ENCODE measurements at places on chromosomes 6 and 20.

- DNase-seq = peak; percentile 64
Observed at GRCh38 chr20:63442100-63442493, 30.4 kb downstream of the KCNQ2 start.

GRCh38 chr6:119760046-119760445 is 410.5 kb upstream of the MAN1A1 start:
- no peak for DNase-seq

- no peak for DNase-seq
Observed at GRCh38 chr6:162301128-162301527, 426.4 kb downstream of the PRKN start.

DNA sequence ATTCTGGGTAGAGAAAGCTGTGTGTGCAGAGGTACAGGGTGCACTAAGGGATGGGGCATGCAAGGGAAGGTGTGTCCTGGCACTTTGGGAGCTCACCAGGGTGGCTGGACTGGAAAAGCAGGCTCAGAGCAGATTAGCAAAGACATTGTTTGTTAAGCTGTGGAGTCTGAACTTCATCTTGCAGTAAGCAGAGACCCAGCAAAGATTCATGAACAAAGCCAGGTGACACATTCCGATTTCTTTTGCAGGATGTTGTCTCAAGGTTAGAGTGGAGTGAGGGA is 28.8 kb downstream of the DUSP22 start:
- DNase-seq = no peak

GRCh38 chr6:10745116-10745515 is 2.5 kb upstream of the TMEM14B start:
- no peak for DNase-seq

DNA sequence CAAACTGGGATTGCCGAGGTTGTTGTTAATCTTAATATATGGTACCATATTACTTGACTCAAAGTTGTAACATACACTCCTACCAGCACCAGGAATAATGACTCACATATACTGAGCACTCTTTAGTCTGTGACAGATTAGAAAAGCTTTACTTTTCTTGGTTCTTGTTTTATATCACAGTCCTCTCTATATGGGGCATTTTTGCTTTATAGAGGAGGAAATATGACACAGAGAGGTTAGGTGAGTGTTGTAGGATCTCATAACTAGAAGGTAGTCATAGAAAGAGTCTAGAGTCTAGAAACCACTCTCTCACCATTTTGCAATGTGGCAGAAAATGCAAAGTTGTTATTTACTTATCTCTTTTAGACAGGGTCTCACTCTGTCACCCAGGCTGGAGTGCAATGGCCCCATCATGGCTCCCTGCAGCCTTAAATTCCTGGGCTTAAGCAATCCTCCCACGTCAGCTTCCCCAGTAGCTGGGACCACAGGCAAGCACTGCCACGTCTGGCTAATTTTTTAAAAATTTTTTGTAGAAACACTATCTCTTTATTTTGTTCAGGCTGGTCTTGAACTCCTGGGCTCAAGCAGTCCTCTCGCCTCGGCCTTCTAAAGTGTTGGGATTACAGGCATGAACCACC is 13.4 kb downstream of the TRIM38 start:
- no peak for DNase-seq

DNA sequence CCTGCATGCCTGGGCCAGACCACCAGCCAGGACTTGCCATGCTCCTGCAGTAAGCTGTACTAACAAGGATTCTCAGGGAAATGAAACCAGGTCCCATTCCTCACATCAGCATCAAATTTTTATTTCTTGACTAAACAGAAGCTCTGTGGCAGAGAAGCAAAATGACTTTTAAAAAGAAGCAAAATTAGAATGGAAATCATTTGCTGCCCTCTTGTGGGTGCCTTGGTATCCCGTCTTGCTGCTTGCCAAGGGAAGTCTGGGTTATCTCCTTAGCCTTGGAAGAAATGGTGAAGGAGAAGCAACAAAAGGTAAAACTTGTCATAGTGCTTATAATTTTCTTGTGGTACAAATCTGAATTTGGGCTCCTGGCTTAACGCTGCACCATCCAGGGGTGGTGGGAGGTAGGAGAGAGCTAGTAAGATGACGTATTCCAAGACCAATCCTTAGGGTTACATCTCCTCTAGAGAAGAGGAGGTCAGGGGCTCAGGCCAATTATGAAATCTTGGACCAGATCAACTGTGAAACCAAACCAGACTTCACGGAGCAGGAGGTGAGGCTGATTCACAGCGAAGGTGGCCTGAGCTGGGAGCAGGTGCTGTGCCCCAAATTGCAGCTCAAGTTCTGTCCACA is 107.5 kb downstream of the FAXC start:
- DNase-seq = no peak

GRCh38 chr20:3222635-3223600 is 13.6 kb downstream of the ITPA start:
- peak; percentile 16 for DNase-seq

DNA sequence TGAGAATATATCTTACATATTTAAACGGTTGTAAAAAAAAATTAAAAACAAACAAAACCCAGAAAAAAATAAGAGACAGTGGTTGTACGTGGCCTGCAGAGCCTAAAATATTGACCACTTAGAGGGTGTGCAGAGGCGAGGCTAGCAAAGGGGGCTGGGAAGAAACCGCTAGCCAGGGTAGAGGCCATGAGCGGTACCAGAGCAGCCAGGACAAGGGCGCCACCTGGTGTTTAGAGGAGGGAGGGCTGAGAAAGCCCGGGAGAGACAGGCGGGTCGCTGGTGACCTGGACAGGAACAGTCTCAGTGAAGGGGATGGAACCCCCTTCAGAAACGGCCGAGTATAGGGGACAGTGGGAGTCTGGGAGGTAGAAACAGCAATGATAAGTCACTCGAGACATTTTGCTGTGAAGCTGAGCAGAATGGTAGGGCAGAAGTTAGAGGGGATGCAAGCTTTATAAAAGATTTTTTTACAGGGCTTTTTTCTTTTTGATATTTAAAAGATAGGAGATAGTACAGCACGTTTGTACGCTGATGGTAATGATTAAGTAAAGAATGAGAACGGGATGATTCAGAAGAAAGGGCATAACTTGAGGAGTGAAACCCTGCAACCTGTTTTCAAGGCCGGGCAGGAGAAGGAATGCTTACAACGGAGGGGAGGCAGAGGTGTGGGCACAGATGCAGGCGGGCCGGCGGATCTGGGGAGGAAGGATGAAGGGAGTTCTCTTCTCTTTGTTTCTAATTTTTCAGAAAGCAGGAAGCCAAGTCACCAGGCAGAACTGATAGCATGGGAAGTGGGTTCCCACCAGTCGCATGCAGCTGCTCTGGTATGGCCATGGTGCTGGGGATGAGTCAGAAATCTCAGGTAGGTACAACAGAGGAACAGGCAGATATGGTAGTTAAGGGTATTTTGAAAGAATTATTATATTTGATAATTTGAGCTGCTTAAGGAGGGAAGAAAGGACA is 76.2 kb downstream of the FAM229B start:
- DNase-seq = peak; percentile 75

GRCh38 chr6:151869345-151869744 is 61.9 kb downstream of the ESR1 start:
- no peak for DNase-seq

- no peak for DNase-seq
Observed at GRCh38 chr6:140317950-140318349, 943.5 kb upstream of the CITED2 start.

DNA sequence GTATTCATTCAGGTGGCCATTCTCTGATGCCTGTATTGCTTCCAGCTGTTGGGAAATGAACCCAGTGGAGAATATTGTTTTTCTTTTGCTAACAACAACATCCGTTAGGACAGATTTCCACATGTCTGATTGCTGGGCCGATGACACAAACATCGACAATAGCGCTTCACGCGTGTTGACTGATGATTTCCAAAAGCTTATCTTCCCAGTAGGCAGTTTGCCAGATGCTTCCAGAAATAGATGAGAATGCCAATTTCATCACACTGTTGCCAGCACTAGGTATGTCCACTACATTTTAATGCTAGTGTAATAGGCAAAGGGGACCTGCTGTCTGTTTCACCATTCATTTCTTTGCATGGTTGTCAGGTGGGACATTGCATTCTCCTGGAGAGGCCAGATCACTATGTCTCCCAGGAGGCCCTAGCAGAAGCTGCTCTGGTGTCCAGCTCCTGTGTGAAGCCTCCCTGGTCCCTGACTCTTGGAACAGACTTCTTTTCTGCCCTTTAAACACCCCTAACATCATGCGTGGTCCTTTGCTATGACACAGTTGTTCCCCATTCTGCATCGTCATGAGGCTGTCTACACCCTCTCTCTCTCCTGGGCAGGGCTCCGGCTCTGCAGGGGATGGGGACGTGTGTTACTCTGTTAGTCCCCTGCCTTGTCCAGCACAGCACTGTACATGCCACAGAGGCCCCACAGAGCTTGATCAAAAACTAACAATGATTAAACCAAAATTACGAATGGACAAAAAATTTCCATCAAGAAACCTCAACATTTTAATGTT is 181.6 kb downstream of the CDH26 start:
- no peak for DNase-seq

- no peak for DNase-seq
Observed at GRCh38 chr6:100891079-100891478, 9.9 kb upstream of the ASCC3 start.

- DNase-seq = no peak
Observed at GRCh38 chr20:13401596-13401995, 180.5 kb downstream of the ISM1 start.

DNA sequence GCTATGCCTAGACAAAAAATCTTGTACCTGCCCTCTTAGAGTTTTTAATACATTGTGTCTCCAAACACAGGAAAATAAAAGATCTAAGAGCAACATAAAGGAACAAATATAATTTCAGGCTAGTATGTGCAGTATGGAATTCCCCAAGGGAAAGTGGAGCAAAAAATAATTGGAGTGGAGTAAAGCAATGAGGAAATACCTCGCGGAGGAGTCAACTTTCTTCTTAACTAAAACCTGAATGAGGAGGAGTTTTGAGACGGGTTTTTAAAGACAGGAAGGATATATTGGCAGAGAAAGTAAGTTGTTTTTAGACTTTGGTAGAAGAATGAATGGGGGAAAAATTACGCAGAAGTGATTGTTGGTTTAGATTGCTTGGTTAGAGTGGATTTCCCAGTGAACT is 14.0 kb downstream of the HIVEP1 start:
- DNase-seq = no peak

- no peak for DNase-seq
Observed at GRCh38 chr6:15956205-15957106, 172.4 kb upstream of the MYLIP start.

DNA sequence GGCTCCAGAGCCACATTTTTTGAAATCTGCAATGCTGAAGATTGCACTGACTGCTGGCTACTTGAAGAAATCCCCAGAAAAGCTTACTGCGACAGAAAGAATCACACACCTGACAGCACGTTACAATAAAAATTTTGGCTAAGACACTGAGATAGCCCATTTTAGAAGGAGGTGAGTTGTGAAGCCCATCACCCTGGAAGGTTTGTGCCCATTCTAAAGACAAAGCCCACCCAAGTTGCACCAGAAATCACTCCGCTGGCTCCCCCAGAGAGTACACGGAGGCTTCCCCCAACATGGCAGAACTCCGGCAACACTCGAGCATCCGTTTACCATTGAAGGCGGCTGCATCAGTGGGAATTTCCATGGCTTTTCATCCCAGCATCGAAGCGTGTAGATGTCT is 29.4 kb downstream of the LPA start:
- DNase-seq = no peak

GRCh38 chr6:33211136-33211535 is 2.8 kb downstream of the RING1 start:
- DNase-seq = no peak

- DNase-seq = no peak
Observed at GRCh38 chr6:109506314-109506713, 23.3 kb upstream of the ZBTB24 start.

DNA sequence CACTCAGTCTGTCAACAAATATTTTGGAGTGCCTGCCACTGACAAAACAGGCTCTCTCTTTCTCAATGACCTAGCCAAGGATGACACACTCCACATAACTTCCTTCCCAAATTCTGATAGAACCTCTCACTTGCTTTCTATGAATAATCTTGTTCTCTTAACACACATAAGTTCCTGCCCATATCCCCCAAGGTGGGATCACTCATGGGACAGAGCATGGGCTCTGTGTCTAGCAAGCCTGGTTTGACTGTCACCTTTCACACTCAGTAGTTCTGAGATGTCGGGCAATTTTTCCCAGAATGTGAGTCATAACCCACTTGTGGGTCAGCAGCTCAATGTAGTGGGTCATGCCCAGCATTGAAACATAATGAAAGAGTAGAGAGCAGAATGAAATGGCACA is 78.1 kb downstream of the LRFN2 start:
- DNase-seq = no peak

GRCh38 chr6:144155529-144155928 is 5.2 kb downstream of the STX11 start:
- DNase-seq = no peak

DNA sequence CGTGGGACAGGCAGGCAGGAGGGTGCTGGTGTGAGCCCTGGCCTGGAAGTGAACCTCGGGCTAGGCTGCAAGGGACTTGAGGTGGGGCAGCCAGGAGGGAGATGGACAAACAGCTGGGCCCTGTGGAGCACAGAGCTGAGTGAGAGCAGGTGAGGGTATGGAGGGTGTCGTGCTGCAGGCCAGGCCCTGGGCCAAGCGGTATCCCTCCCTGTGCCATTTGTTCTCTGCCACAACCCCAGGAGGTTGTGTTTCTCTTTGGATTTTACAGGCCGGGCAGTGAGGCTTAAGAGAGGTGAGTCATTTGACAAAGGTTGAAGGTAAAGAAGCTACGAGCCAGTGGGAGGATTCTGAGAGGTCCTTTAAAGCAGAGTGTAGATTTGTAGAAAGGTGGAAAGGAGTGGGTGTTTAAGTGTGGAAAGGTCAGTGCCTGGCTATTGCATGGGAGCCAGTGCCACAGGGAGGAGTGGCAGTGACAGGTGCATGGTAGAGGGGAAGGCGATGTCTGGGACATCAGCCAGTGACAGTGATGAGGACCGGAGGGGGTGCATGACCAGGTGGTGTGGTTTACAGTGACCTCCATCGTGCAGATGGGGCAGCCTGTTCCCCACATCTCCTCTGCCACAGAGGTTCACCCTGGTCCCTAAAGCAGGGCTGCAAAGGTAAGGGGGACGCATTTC is 39.8 kb downstream of the GMPR start:
- no peak for DNase-seq

- DNase-seq = no peak
Observed at GRCh38 chr6:121247386-121247785, 86.9 kb downstream of the TBC1D32 start.

GRCh38 chr6:152573762-152574161 is 63.4 kb downstream of the SYNE1 start:
- no peak for DNase-seq
